ENCODE measurements at places on chromosomes 12 and 14.

DNA sequence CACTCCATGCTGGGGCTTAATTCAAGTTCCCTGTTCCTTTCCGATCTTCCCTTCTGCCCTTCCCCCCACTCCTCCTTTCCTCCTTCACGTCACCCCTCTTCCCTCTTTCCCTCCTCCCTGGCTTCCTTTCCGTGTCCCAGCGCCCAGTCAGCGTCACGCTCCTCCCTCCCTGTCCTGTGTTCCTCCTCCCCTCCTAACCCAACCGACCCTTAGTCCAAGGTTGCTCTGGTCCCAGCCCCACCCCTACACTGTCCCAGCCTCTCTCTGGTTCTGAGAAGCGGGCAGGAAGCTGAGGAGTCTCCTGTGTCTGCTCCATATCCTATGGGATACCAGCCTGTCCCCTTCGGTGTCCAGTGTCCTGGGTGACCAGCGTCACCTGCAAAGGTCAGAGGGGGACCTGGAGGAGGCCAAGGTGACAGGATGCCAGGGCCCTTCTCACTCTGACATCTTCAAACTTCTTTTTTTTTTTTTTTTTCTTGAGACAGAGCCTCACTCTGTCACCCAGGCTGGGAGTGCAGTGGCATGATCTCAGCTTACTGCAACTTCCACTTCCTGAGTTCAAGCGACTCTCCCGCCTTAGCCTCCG lies 56.2 kb upstream of the TSPAN9 start:
- DNase-seq: no peak

DNA sequence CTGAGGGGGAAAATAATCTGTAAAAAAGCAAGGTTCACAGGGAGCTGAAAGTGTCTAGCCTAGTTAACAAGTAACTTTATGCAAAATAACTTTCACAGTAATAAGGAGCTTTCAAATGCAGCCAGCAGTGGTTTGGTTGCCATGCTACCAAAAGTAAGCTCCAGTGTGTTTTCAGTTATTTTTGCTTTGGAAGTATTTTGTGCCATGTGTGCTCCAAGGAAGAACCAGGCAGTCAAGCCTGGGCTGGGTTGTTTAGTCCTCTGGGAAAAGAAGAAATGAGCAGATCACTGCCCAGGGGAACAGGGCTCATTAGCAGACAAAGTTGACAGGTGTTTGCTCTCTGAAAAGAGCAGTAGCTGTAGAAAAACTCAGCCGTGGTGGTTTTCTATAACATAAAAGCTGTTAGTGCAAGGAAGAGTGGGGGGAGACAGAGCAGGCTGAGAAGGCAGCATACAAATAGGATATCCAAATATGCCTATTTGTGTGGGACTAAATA lies 92.8 kb upstream of the TMTC2 start:
- no peak for DNase-seq

GRCh38 chr14:38211255-38211735 lies 3.6 kb downstream of the SSTR1 start:
- no peak for DNase-seq

DNA sequence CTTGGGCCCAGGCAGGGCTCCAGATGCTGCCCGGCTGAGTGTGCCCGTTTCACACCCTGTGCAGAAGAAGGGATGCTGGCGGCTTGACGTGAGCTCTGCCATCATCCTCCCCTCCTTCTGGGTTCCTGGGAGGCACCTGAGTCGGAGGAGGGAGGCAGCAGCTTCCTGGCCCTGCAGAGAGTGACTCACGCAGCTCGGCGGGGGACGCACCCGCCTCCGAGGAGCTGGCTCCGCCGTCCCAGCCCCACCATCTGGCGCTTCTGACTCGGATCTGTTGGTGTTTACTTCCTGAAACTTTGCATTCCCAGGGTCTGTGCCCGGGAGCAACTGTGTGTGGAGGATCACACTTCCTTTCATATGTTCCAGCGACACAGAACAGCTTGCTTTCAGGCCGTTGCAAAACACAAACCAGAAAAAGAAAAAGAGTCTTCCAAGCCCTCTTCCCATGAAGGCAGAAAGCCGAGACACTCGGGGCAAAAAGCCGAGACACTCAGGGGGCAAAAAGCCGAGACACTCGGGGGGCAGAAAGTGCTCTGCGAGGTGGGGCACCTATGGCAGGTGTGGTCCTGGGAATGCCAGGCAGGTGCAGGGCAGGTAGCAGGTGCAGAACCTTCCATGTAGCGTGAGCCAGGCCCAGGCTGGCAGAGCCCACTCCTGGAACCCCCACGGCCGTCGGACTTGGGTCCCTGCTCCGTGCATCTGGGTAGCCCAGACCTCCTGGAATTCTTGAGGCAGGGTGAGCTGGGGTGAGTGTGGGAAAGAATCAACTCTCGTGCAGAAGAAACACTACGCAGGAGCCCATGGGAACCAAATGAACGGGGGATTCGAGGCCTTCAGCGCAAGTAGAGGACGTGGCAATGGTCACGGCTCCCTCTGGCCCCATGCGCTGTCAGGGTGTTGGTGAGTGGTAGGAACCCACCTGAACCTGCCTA lies 27.6 kb upstream of the GALNT9 start:
- no peak for DNase-seq

- no peak for DNase-seq
These were observed 27.7 kb downstream of the WNK1 start for GRCh38 chr12:779745-780734.

DNA sequence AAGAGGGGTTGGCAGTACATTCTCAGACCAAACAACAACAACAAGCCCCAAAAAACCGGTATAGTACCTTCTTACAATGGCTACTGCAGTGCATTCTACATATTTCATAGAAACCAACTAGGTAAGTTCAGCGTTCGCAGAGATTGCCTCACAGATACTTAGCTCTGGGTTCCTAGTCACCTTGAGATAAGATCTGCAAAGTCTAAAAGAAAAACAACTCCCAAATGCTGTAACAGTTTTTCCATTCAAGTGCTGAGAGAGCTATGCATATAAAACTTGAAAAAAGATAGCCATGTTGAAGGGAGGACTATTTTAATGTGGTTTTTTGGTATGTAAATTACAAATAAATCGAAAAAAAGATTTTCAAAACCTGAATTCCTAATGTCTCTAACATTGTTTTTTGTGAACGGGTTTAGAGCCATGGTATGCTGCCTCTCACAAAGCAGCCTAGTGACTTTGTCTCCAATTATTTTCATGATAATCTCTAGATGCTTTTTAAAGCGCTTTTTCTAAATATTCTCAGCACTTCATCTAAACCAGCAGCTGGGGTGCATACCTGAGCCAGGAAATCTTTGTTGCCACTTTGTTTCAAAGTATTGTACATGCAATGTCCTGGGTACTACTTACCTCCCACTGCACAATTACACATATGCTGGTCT lies 56.6 kb upstream of the CRACR2A start:
- no peak for DNase-seq

DNA sequence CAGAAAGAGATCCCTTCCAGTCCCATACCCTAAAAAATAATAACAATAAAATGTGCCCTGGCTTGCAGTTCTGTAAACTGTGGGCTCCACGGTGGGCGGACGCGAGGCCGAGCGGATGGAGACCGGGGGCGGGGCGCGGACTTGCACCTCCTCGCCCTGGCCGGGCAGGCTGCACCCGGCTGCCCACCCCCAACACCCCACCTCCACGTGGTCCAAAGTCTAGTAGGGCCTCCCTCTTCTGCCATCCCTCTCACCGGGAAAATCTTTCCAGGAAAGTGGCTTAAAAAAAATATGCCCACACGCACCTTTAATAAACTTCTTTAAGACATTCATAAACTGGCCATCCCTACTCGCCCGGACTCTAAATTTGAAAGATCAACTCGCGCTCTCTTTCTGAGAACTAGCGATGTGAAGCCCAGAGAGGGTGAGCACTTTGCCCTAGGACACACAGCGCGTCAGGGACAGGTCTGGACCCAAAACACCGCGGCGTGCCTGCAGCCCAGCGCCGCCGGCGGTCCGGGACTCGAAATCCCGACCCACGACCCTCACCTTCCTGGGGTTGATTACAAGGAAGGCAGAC lies 1.9 kb upstream of the BCL11B start:
- DNase-seq: no peak

DNA sequence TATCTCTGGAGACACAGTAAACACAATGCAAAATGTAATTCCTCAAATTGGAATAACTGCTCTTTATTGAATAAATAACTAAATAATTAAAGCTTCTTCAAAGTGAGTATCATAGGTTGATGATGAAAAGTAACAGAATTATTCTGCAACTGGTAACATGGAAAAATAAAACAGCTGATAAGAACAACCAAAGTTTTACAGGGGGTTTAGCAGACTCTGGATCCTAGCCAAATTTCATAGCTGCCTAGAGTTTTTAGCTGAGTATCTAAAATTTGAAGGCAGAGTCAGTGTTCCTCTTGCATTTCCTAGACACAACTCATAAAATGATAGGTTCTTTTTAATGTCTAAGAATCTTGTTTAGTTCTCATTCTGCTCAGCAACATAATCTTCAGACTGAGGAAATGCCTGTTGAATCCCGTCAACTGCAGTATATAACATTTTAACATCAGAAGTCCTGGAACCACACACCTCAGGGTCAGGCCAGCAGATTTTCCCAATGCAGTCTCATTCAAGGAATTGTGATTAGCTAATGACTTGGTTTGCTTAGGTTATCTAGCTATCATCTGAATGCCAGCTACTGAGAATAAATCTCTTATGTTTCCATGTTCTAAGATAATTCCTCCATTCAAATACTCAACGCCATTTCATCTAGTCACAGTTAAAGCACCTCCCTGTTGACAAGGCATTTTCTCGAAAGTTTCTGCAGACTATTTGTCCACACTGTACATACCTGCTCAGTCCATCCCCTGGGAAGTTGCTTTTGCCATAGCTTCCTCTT lies 411.6 kb downstream of the BCAT1 start:
- DNase-seq: no peak

GRCh38 chr14:65137648-65138307 lies 35.5 kb upstream of the MAX start:
- no peak for DNase-seq

DNA sequence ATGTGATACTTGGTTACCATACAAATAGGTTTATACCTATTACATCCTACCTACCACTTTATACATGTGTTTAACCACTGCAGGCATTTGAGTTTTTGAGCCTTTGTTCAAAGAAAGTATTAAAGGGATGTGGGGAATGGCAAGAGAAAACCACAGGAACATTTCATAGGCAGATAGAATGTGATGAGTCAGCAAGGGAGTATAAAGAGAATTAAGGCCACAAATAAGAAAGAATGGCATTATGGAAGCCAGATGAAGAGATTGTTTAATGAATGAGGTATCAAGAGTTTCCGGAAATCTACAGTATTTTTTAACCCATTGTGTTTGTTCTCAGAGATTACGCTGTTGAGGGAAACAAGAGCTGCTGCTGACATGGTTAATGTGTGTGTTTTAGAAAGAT lies 66.9 kb downstream of the METTL25 start:
- no peak for DNase-seq

GRCh38 chr12:3611860-3612703 lies 121.1 kb downstream of the PRMT8 start:
- no peak for DNase-seq

- no peak for DNase-seq
These were observed 132.4 kb downstream of the BRMS1L start for GRCh38 chr14:35958499-35958898.

GRCh38 chr12:81541121-81541520 lies 218.0 kb downstream of the PPFIA2 start:
- DNase-seq: no peak

- no peak for DNase-seq
These were observed 19.6 kb upstream of the CSRP2 start for GRCh38 chr12:76898442-76898841.

DNA sequence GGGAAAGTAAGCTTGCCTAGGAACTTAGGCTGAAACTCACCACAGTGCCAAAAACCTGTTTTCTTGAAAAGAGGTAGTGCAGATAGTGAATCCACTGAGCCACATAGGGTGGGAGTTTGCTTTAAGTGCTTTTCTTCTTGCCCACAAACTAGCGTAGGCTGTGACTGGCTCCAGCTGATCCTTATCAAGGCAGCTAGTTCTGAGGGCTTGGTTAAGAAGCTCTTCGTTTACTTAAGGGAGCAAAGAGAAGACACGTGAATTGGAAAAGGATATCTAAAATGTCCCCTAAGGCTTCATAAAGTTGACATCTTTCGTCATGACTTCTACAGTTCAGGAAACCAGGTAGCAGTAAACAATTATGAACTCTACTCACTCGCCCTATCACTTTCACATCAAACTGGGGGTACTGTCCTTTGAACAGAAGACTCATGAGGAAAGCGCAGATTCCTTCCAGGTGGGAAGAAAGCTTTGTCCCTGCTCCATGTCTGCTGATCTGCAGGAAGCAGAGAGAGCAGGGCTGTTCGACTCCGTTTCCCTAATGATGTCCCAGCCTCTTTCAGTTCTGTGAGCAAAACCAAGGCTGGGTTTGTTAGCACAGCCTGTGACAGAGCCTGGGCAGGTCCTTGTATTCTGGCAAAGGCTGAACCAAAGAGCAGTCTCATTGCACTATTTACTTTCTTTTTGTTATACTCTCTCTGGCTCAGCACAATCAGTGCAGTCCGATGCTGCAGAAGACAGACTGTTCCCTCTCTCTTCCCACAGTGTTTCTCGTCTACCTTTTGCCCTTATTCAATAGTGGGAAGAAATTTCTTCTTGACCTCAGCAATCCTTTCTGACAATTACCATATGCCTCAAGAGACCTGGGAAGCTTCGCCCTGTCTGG lies 93.5 kb upstream of the ETV6 start:
- DNase-seq: no peak

DNA sequence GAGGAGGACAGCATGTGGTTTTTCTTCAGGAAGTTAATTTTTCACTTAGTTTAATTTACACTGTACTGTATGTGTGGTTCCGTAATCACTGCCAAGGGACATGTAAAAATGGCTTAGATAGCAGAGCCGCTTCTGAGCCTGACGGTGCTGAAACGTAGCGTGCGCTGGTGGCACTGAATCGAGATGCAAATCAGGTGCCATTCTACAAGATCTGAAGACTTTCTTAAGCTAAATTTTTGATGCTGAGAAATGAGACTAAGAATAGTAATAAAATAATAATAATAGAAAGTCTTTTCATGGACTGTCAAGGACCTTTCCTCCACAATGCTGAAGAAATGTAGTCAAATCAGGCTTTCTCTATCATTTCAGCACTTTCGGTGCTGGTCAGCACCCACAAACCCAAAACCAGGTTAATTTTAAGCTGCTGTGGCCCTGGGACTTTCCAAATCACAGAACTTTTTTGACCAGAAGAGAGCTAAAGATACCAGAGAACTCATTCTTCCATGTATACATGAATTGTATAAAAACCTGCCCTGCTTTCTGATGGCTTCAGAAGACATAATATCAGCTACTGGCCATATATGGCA lies 183.3 kb upstream of the LMO3 start:
- DNase-seq: no peak

GRCh38 chr12:49568442-49569162 lies 660 bp upstream of the MCRS1 start:
- no peak for DNase-seq

GRCh38 chr12:68086019-68086603 lies 73.4 kb downstream of the IFNG start:
- DNase-seq: no peak
